ENCODE measurements at places on chromosomes 6 and 20.

GRCh38 chr6:6521961-6522482 is 66.5 kb upstream of the LY86 start:
- no peak for DNase-seq

DNA sequence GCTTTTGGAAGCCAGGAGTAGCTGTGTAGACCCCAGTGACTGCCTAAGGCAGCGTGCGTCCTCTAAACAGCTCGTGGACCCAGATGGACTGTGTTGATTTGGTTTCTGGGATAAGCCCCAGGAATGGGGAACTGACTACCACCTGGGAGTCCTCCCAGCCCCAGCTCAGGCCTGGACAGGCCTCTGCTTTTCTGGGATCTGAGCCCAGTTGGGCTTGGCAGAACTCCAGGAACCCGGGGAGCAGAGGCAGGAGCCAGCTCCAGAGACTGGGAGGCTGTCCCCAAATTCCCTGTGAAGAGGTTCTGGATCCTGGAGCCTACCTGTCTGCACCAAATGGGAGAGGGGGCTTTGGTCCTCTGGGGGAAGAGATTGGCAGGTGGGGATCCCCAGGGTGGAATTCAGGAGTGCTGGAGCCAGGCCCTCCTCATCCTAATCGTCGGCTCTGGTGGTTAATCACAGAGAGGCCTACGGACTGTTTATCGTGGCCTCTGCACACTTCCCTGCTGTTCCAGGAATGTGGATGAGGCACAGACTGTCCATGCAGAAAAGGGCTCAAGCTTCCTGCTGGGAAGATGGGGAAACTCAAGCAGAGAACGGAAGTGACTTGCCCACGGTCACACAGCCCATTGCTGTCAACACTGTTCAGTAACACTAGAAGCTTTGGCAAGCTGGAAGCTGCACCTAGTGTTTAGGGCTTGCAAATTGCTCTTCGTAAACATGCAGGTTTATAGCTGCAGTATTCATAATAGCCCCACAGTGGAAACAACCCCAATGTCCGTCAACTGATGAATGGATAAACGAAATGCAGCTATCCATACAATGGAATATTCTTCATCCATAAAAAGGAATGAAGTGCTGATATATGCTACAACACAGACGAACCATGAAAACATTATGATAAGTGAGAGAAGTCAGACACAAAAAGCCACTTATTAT is 100.6 kb downstream of the KCNB1 start:
- peak; percentile 87 for DNase-seq

GRCh38 chr6:140274548-140274947 is 900.1 kb upstream of the CITED2 start:
- no peak for DNase-seq

DNA sequence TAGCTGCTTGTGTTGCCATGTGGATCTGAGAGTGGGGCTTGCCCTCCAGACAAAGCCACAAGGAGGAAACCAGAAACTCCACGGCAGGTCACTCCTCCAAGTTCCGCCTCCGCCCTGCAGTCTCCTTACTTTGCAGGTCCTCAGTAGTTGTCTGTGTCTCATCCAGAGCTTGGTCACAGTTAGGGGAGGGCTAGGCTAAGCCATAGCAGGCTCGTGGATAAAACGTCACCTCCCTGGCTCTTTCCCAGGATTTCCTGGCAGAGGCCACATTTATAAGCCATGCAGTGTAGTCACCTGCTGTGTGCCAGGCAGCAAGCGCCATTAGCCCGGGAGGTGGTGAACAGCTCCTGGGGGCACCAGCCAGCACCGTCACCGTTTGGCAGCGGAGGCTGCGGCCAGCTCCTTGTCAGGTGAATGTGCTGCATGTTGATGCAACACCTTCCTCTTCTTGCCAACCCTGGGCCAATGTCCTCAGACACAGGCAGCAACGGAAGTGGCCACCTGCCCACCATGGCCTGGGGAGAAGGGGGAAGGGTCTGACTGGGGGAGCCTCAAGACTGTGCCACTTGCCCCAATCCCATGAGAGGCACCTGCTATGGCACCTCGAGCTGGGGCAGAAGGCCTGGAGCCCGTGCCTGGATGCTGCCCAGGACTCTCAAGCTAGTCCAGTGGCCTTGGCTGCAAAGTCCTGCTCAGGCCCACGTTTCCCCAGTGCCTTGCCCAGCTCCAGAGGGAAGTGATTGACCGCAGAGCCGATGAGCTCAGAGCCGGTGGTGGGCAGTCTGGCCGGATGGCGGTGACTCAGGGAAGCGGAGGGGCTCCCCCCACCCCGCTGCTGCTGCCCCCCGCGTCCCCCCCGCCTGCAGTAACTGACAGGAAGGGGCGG is 39.0 kb upstream of the SLCO4A1 start:
- no peak for DNase-seq

DNA sequence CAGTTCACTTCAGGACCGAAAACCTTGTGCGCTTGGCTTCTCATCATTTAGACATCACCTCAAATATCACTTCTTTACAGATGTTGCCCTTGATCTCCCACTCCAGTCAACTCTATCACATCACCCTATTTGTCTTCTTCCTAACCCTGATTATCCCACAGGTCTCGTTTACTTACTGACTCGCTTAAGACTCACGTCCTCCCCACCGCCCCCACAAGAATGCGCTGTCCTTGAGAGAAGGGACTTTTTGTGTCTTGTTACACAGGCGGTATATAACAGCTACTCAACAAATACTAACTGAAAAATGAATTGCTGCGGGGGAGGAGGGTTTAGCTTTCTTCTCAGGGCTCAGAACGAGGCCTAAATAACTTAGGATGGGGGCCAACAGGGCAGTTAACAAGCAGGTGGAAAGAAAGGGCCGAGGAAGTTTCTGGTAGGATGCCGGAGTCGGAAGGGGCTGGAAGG is 527 bp downstream of the TOMM34 start:
- peak; percentile 52 for DNase-seq

DNA sequence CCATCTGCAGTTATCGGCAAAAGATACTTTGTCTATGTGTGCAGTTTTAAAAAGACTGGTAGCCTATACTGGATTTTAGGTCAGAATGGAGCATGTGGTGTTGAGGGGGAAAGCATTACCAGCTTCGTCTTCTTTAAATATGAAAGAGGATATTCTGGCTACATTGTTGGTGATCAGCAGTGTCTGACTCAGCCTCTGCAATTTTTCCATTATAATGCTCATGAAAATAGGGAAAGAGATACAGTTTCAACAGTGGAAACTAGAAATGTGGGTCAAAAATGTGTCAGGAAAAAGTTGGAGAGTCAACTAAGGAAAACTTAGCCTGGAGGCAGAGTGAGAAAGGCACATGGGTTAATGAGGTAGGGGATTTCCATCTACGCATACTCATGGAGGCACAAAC is 45.2 kb downstream of the HDGFL1 start:
- DNase-seq, result no peak

DNA sequence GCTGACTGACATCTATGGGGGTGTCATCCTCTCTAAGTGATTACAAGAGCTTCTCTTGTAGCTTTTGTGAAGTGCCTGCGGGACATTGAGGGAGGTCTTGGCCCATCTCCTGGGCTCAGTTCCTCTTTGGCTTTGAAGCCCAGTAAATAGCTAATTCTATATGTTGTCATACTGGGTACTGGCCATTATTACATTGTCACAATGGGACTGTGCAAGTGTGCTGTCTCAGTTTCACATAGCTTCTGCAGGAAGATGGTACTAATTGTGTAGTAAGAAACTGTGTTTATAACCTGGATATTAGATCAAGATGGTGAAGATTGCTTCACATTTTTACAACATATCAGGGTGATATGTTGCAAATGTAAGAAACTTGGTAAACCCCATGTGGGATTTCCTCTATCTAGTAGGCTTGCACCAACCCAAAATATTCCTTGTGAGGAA is 19.9 kb downstream of the SPINT3 start:
- DNase-seq, result no peak

GRCh38 chr20:40991181-40991889 is 37.3 kb upstream of the TOP1 start:
- no peak for DNase-seq

DNA sequence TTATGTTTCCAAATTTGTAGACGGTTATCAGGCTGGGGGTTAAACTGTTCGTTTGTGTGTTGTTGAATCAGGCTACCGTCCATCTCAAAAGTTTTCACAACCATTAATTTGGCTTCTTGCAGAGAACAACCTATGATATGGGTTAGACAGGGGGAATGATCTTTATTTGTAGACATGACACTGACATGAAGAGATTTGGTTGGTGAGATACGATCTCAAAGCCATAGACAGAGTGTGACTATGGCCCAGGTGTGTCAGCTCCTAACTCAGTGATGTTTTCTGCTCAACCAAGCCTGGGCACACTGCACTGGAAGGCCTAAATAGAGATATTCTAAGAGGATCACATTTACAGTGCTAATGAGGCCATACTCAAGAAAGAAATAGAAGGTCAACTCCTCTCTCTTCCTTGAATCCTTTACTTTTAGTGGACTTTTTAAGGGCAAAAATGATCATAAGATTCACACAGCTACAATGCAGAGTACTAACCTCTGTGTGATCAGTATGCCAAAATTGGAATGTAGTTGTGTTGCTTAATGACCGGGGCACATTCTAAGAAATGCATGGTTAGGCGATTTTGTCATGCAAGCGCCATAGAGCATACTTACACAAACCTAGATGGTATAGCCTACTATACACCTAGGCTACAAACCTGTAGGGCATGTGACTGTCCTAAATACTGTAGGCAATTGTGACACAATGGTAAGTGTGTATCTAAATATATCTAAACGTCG is 17.6 kb upstream of the SNRNP48 start:
- DNase-seq, result no peak

GRCh38 chr6:155158030-155158843 is 105.6 kb upstream of the CLDN20 start:
- no peak for DNase-seq

DNA sequence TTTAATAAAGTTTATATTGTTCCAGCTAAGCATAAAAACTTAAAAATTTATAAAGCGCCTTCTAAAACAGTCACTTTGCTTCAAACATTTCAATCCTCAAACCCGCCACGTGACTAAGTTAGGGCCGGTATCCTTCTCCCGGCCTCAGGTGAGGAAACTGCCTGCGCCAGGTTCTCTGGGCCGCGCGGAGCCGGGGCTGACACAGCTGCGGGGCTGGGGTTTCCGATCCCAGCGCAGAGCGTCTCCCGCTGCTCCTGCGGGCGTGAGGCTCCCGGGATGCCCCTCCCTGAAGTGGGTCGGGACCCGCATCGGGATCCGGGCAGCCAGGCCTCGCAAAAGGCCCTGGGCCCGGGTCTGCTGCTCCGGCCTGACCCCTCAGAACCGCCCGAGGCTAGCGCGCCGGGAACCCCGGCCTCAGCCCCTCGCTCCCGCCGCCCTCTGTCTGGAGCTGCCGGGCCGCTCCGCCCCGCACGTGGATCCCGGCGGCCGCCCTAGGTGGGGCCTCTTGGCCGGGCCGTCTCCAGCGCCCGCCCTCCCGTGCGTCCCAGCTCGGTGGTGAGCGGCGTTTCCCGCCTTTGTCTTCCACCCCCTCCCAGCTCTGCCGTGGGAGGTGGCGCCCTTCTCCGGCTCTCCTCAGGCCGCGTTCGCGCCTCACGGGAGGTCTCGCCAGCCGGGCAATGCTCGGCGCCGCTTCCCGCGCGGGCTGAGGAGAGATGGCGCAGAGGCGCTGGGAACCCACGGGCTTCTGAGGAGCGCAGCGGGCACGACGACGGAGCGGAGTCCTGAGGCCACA is 267.9 kb downstream of the DLL1 start:
- peak; percentile 60 for DNase-seq

DNA sequence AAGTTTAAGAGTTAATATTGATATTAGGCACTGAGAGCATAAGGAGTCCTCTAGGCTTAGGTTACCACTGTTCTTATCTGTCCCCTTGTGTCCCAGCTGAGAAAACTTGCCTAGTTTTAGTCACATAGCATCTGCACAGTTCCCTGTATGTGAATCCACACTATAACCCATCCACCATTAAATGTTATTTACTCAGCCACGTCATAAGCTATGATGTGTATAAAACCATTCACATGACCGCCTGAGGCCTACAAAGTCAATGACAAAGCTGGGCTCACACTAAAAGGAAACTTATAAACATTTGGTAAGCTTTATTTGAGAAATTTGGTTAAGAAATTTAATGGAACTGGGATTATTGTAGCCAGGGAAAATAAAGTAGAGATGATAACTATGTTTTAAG is 59.2 kb upstream of the TFAP2D start:
- DNase-seq, result no peak

GRCh38 chr6:41430875-41431274 is 95.5 kb downstream of the NCR2 start:
- DNase-seq, result no peak

DNA sequence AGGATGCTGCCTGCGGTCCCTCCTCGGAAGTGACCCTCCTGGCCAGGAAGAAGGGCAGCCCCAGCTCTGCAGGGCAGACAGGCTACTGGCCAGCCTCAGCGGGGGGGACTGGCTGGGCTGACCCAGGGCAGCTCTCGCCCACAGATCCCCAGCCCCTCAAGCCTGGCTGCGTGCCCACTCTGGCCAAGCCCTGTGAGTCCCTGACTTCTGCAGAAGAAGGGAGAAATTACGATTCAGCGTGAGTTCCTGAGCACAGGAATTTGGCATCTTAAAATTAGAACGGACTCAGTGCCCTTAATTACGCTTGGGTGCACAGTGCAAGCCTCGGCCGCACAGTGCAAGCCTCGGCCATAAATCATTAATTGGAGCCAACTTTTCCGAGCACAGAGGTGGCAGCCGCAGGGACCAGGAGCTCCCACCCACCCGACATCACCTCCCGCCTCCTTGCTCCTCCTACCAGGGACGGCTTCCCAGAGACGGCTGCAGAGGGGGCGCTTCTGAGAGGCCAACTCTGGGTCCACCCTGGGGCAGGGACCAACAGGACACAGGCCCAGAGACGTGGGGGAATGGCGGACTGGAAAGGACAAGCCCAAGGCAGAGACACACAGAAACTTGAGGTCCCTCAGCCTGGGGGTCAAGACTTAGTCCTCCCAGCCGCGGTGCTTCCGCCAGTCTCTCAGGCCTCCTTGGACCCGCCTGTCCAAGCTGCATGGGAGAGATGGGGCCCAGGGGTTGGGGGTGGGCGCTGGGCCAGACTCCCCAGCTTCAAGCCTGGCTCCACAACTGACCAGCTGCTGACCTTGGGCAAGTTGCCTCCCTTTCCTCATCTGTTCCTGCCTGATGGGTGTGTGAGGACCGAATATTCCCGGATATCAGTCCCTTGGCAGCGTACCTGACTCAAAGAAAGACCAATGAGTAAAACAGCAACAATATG is 165.4 kb downstream of the TAF4 start:
- DNase-seq, result no peak

DNA sequence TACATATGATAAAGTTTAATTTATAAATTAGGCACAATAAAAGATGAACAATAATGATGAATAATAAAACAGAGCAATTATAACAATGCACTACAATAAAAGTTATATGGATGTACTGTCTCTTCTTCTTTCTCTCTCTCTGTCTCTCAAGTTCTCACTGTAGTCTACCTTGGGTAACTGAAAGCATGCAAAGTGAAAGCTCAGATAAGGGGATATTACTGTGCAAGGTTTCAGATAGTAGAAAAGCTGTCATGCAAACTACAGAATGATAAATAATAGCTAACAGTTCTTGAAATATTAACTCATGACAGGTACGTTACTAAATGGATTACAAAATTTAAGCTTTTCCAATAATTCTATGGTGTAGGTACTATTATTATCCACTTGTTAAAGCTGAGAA is 311.9 kb upstream of the PRDM1 start:
- no peak for DNase-seq

GRCh38 chr6:33924681-33925080 is 120.9 kb upstream of the MLN start:
- no peak for DNase-seq

All from right hindlimb (tissue), 1 donor.